ENCODE measurements at places on chromosomes 12 and 14. TPM values are rescaled to one million over a fixed set of nuclear protein-coding genes. Genes with fewer than 3 reads are reported as not detected.

The SERPINA10 gene
- 0.24 TPM for total RNA-seq

The PTPRO gene
- total RNA-seq = 0.81 TPM

The MMP19 gene
- total RNA-seq = 6.4 TPM

The RHOJ gene
- total RNA-seq = 2.8 TPM

The VSX2 gene
- total RNA-seq = not detected

The DIO2 gene
- total RNA-seq = 11.6 TPM

The RNASE3 gene
- total RNA-seq = not detected

- peaks cover 54% of the 10 kb centered on the region for H3K4me1 ChIP-seq
- H3K27me3 ChIP-seq = no peaks in the 10 kb centered on the region
- peak; percentile 48 for DNase-seq
- no peak overlapping the region for H3K4me3 ChIP-seq
- no peaks in the 10 kb centered on the region for H3K36me3 ChIP-seq
- H3K27ac ChIP-seq = no peak overlapping the region
Observed at GRCh38 chr14:68685419-68686204, 107.3 kb downstream of the ZFP36L1 start.

GRCh38 chr14:62558451-62558850 is 486.8 kb downstream of the KCNH5 start:
- DNase-seq = no peak
- no peaks in the 10 kb centered on the region for H3K36me3 ChIP-seq
- no peaks in the 10 kb centered on the region for H3K27me3 ChIP-seq
- H3K4me3 ChIP-seq = no peak overlapping the region
- no peak overlapping the region for H3K27ac ChIP-seq

DNA sequence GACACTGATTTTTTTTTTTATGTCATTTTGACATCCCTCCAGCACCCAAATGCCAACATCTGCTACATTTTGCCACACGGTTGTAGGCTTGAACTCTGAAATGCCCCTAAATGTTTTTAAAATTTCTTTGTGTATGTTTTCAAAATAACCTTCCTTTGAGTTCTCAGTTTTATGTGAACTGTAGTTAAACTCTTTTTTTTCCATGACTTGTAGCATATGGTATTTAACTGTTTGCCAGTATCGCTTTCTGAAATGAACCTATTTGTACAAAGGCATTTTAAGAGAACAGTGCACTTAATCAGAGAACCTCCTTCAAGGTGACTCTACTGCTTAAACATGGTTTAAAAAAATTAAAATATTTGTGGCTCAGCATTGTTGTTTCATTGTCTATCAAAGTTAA is 61.5 kb downstream of the PDE3A start:
- no peaks in the 10 kb centered on the region for H3K27me3 ChIP-seq
- H3K4me3 ChIP-seq = no peak overlapping the region
- no peak for DNase-seq
- no peak overlapping the region for H3K27ac ChIP-seq

GRCh38 chr14:49960453-49960852 is 67.6 kb downstream of the ARF6 start:
- no peaks in the 10 kb centered on the region for H3K36me3 ChIP-seq
- no peak for DNase-seq
- no peak overlapping the region for H3K4me3 ChIP-seq
- H3K4me1 ChIP-seq = peaks cover 16% of the 10 kb centered on the region
- H3K27ac ChIP-seq = peak overlapping the region; percentile 78
- no peaks in the 10 kb centered on the region for H3K27me3 ChIP-seq

GRCh38 chr12:115417610-115418009 is 733.6 kb upstream of the TBX3 start:
- no peaks in the 10 kb centered on the region for H3K36me3 ChIP-seq
- H3K4me1 ChIP-seq = no peaks in the 10 kb centered on the region
- H3K27ac ChIP-seq = no peak overlapping the region
- H3K27me3 ChIP-seq = no peaks in the 10 kb centered on the region
- DNase-seq = no peak
- no peak overlapping the region for H3K4me3 ChIP-seq

- no peaks in the 10 kb centered on the region for H3K27me3 ChIP-seq
- no peak overlapping the region for H3K27ac ChIP-seq
- no peaks in the 10 kb centered on the region for H3K4me1 ChIP-seq
- DNase-seq = no peak
- no peaks in the 10 kb centered on the region for H3K36me3 ChIP-seq
- no peak overlapping the region for H3K4me3 ChIP-seq
Observed at GRCh38 chr12:14072987-14073386, 91.6 kb upstream of the GRIN2B start.

DNA sequence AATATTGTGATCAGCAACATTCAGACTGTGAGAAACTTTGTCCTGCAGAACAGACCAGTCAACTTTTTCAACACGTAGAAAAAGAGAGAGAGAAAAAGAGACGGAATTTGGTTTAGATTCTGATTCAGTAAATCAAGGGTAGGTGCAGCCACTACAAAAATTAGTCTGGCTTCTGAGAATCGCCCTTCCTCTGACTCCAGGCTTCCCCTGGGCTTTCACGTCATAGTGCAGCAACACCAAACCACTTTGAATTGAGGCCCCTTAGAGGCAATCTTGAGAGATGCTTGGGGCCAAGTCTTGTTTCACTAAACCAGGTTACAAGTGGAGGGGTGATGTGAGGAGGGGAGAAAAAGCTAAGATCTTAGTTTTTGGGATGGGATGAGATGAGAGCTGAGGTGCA is 37.5 kb upstream of the PTGR2 start:
- no peak overlapping the region for H3K27ac ChIP-seq
- DNase-seq = no peak
- no peaks in the 10 kb centered on the region for H3K4me1 ChIP-seq
- no peaks in the 10 kb centered on the region for H3K27me3 ChIP-seq

DNA sequence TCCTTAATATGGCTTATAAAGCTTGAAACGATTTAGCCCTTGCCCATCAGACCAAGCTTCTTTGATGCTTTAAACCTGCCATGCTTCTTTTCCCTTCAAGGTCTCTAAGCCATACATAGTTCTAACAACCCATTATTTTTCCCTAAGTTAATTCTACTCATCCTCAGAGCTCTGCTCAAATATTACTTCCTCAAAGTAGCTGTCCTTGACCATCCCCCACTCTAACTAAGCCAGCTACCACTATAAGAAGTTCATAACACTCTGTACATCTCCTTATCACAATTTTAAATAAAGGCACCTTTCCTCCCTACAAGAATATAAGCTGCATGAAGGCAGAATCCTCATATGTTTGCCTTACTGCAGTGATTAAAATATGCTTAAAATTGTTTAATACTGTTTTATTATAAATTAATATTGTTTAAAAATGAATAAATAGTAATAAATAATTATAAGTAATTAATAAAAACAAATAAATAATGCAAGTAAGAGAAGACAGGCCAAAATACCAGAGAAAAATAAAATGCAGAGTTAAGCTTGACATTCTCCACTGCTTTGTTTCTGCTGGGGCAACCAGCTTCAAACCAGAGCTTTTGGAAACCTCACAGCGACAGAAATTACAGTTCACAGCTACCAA is 76.8 kb downstream of the NUMB start:
- no peaks in the 10 kb centered on the region for H3K36me3 ChIP-seq
- no peak for DNase-seq
- H3K27ac ChIP-seq = no peak overlapping the region
- H3K27me3 ChIP-seq = no peaks in the 10 kb centered on the region

DNA sequence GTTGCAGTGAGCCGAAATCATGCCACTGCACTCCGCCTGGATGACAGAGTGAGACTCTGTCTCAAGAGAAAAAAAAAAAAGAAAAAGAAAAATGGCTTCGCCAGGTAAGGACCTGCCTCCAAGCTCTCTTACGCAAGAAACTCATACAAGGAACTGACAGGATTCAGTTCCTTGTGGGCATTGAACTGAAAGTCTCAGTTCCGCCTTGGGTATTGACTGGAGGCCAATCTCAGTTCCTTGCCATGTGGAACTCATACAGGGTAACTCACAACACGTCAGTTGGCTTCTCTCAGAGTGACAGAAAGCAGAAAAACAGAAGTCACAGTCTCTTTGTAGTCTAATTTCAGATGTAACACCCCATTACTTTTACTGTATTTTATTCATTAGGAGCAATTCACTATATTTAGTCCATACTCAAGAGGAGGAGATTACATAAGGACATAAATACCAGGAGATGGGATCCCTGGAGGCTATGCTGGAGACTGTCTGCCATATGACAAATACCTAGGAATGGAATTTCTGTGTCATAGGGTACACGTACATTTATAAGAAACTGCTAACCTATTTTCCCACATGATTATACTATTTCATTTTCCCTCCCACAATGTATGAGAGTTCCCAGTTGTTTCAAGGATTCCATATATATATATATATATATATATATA is 11.4 kb upstream of the NOPCHAP1 start:
- no peaks in the 10 kb centered on the region for H3K27me3 ChIP-seq
- DNase-seq = no peak
- no peaks in the 10 kb centered on the region for H3K36me3 ChIP-seq
- H3K4me3 ChIP-seq = no peak overlapping the region
- H3K27ac ChIP-seq = no peak overlapping the region

GRCh38 chr12:41034686-41035085 is 153.4 kb upstream of the PDZRN4 start:
- no peaks in the 10 kb centered on the region for H3K36me3 ChIP-seq
- H3K27ac ChIP-seq = peak overlapping the region; percentile 7
- no peak overlapping the region for H3K4me3 ChIP-seq
- DNase-seq = no peak

GRCh38 chr12:48279101-48279500 is 71.6 kb downstream of the ZNF641 start:
- no peak for DNase-seq
- no peaks in the 10 kb centered on the region for H3K36me3 ChIP-seq
- H3K27me3 ChIP-seq = no peaks in the 10 kb centered on the region
- H3K27ac ChIP-seq = no peak overlapping the region

DNA sequence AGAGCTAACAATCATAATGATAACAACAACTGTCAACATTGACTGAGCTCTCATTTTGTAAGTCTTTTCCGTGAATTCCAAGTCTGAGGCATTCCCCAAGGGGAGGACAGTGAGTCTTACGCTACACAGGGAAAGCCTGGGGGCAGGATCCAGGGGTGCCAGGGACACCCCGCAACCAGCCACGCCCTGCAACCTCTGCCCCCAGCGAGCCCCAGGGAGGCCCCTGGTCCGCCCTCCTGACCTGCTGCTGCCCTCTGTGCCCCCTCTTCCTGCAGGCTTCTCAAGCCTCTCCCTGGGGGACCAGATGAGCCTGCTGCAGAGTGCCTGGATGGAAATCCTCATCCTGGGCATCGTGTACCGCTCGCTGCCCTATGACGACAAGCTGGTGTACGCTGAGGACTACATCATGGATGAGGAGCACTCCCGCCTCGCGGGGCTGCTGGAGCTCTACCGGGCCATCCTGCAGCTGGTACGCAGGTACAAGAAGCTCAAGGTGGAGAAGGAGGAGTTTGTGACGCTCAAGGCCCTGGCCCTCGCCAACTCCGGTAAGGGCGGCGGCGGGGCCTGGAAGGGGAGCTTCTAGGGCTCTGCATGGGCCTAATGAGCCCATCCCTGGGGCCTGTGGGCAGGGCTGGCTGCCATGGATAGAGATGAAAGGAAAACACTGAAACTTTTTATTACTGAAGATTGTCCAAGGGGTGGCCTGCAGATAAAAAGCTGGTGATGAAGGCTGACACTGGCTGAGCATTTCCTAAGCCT is 115.4 kb downstream of the ESRRB start:
- H3K4me1 ChIP-seq = no peaks in the 10 kb centered on the region
- no peak overlapping the region for H3K4me3 ChIP-seq
- H3K36me3 ChIP-seq = no peaks in the 10 kb centered on the region
- DNase-seq = no peak

- H3K4me1 ChIP-seq = peaks cover 100% of the 10 kb centered on the region
- no peak for DNase-seq
- no peaks in the 10 kb centered on the region for H3K27me3 ChIP-seq
- peaks cover 1% of the 10 kb centered on the region for H3K36me3 ChIP-seq
- peak overlapping the region; percentile 12 for H3K4me3 ChIP-seq
- H3K27ac ChIP-seq = peak overlapping the region; percentile 86
Observed at GRCh38 chr12:120231316-120232011, 30.6 kb upstream of the RPLP0 start.

DNA sequence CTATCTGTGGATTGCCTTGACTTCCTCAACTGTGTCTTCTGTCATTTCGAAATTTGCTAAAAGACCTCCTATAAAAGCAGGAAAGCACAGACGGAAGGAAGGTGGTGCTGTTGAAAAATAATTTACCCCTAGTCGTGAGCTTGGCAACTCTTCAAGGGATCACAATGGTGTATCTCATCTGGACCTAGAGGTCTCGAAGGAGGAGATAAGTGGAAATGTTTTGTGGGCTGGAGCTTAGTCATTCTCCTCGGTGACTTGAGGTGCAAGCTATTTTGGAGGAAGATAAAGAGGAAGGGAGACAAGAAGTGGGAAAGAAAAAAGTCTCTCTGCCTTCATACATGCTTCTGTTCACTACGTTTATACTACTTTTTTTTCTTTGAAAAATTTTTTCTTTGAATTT is 89.9 kb downstream of the FLRT2 start:
- H3K4me1 ChIP-seq = no peaks in the 10 kb centered on the region
- no peak overlapping the region for H3K4me3 ChIP-seq
- H3K27me3 ChIP-seq = no peaks in the 10 kb centered on the region
- H3K36me3 ChIP-seq = peaks cover 27% of the 10 kb centered on the region
- H3K27ac ChIP-seq = no peak overlapping the region
- no peak for DNase-seq

DNA sequence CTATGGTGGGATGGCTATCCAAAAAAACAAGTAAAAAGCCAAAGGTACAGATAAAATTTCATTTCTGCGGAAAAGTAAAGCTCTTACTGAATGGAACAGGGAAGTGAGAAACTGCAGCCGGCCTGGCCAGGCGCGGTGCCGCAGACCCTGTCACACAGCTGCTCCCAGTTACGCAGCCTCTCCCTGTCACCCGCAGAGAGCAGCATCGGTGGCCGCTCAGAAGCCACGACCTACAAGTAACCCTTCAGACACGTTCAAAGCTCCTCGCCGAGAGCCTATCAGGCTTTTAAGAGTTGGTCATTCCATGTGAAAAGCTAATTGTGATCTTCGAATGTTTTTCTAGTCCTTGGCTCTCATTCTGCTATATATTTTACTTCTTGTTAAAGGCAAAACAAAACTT is 11.0 kb upstream of the ANKLE2 start:
- H3K27ac ChIP-seq = no peak overlapping the region
- H3K4me3 ChIP-seq = no peak overlapping the region
- H3K4me1 ChIP-seq = peaks cover 14% of the 10 kb centered on the region

Measured in suprapubic skin (tissue), 4 donors.